ENCODE measurements at places on chromosomes 6 and 20.

DNA sequence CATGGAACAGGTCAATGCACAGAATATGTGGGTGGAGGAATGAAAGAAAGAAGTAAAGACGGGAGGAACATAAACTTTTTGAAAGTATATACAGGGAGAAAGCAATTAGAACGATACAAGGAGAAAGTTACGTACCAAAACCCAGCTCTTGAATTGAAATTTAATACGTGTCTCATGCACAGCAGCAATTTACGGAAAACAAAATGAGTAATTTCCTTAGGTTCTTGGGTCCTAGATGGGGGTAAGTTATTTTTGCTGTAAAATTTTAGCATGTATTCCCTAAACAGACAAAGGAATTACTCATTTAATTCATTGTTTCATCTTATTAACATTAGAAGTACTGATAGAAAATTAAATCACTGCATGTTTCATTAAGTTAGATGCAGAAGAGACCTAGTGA lies 75.8 kb downstream of the PDE10A start:
- DNase-seq: no peak

DNA sequence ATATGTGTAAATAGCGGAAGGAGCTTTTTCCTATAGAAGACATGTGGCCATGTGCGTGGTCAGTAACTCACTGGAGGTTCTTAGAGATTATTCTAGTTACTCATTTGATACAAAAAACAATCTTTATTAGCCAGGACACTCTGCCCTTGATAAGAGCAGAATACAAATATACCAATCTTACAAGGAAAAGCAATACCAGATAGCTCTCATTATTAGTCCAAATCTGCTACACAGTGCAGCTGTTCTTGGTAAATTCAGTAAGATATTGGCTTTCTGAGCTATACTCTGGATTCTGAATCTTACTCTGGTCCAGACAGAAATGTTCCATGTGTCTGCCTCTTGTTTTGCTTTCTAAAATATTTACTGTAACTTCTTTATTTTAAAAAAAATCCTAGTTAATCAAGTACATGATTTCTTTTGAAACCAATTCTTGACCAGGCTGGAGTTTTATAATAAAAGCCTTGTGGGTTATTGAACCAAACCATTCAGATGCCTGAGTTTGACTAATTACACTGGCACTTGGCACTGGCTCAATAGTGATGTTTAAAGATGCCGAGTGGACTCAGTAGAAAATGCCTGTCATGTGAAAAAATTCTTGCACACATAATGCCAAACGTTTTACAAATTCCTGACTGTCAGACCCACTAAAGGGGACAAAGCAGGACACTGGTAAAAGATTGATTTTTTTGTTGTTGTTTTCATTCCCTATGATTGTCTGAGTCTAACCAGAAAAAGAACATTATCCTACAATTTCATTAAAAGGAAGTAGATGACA lies 242.8 kb upstream of the TCF21 start:
- DNase-seq: no peak

DNA sequence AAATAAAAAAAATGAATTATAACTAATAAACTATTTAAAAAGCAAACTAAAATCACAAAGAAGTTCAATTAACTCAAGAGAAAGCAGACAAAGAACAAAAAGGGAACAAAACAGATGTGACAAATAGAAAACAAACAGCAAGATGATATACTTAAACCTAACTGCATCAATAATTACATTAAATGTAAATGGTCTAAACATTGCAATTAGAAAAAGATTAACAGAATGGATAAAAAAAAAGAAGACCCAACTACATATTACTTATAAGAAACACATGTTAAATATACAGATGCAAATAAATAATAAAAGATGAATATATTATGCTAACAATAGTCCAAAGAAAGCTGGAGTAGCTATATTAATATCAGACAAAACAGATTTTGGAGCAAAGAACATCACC lies 35.1 kb upstream of the RAB22A start:
- DNase-seq: no peak

GRCh38 chr6:36791085-36791484 lies 48.2 kb downstream of the CPNE5 start:
- no peak for DNase-seq

GRCh38 chr20:40056171-40056570 lies 632.9 kb downstream of the MAFB start:
- no peak for DNase-seq

GRCh38 chr6:109966299-109966698 lies 11.8 kb upstream of the GPR6 start:
- DNase-seq: no peak

- no peak for DNase-seq
Measured at GRCh38 chr20:40563296-40563950, 125.6 kb downstream of the MAFB start.

DNA sequence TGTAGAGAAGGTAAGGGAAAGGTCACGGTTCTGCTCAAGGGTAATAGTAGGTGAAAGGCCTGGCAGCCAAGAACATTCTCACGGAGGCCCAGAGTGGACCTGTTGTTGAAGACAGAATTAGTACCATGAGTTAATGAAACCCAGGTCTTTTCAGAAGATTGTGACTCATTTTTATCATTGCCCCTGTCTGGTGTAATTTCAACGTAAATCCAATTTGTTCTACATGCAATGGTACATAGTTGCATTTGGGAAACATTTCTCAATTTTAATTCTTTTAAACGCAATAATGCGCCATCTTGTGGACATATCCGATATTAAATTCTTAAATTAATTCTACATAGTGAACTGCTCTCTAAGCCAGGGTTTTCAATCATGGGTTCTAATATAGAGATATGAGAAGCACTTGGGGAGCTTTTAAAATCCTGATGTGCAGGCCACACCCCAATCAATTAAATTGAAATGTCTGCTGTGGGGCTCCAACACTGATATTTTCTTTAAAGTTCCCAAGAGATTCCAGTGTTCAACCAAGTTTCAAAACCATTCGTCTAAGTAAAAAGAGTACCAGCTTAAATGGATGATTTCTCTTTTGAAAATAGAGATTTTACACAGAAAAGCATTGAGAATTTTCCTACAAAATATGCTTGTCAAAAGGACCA lies 257.4 kb downstream of the PLCB1 start:
- no peak for DNase-seq

DNA sequence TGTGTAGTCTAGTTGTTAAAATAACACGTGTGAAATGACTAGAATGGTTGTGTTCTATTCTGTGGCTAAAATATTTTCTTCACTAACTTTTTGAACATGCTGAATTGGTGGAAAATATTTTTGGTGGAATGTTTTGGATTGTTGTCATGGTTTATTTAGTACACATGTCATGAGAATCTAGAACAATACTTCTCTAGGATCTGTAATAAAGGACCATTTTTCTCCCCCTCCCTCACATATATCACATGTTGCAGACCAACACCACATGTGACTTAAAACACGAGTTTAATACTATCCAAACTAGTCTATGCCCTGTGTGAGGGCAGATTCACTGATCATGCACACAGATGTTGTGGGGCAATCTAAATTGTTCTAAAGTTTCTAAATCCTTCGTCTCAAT lies 29.2 kb downstream of the FIG4 start:
- no peak for DNase-seq

- no peak for DNase-seq
Measured at GRCh38 chr6:125859727-125860126, 69.0 kb downstream of the NCOA7 start.

- no peak for DNase-seq
Measured at GRCh38 chr6:3266170-3266569, 7.4 kb downstream of the PSMG4 start.

DNA sequence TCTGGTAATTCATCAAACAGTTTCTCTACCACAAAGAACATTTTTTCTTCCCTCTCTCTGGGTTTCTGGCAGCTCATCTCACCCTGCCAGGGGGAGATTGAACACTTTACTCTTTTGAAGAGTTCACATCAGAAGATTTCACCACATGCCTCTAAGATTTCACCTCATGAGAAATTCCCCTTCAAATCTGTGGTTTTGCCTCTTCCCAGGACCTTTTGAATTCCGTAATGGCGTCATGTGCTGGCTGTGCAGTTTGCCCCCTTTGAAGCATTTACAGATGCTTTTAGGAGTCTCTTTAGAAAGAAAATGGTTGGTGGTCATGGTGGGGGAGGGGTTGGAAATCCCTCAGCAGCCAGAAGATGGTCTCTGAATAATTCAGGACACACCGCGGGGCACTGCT lies 486.1 kb downstream of the QKI start:
- DNase-seq: no peak

DNA sequence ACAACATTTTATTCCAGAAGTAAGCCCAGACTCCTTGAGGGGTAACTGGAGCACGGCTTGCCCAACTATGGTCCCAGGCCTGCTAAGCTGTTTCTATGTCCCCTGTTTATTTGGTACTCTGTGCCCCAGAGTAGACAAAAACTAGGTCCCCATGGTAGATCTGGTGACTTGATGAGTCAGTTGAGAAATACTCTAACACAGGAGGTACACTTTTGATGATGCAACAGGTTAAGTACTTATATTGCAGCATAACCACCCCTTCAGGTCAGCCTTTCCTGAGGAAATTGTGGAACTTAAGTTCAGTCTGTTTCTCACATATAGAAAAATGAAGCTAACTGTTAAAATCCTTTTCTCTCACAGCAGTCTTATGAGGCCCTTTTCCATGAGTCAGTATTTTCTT lies 19.6 kb downstream of the TTPAL start:
- DNase-seq: no peak

DNA sequence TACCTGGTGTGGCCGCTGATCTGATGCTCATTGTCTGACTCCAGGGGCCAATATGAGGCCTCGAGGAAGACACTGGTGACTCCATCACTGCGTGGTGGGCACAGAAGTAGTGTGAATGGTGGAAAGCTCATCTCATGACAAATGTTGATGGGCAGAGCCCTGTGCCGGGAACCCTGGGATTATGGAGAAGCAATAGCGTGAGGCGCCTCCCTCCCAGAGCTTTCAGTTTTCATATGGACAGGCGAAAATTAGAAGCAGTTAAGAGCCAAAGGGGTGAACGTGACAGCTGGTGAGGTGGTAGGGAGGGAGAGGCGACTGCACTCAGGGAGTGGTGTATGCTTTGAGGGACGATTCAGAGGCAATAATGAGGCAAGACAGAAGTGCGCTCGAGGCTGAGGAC lies 39.3 kb upstream of the TTPAL start:
- no peak for DNase-seq

- DNase-seq: no peak
Measured at GRCh38 chr6:142413111-142413510, 111.3 kb downstream of the ADGRG6 start.

GRCh38 chr6:97572943-97573342 lies 289.9 kb upstream of the MMS22L start:
- DNase-seq: no peak

- no peak for DNase-seq
Measured at GRCh38 chr6:81534934-81535465, 217.5 kb downstream of the TENT5A start.

GRCh38 chr6:7058250-7058923 lies 49.4 kb upstream of the RREB1 start:
- DNase-seq: no peak

DNA sequence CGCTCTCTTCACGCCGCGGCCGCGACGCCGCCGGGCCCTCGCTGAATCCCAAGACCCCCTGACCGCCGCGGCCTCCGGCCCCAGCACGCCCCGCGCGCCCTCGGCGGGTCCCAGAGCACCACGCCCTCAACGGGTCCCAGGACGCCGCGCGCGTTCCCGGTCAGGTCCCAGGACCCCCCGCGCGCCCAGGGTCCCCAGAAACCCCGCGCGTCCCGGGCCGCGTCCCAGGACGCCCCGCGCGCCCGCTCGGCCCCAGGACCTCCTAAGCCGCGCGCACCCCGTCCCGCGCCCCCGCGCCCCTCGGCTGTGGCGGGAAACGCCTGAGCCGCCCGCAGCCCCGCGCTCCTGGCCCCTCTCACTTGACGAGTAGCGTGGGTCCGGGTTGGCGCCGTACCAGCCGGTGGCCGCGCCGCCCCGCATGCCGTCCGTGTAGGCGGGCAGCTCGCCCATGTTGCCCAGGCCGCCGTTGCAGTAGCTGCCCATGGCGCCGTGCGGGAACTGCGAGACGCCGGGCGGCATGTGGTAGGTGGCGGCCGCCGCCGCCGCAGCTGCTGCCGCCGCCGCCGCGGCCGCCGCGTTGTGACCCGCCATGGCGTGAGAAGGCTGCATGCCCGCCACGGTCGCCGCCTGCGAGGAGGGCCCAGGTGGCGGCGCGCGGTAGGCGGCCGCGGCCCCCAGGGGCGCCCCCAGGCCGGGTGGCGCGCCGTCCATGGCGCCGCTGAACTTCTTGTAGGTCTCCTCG lies 556 bp downstream of the NKX2-4 start:
- no peak for DNase-seq

GRCh38 chr6:158131926-158132325 lies 36.1 kb downstream of the SERAC1 start:
- no peak for DNase-seq

DNA sequence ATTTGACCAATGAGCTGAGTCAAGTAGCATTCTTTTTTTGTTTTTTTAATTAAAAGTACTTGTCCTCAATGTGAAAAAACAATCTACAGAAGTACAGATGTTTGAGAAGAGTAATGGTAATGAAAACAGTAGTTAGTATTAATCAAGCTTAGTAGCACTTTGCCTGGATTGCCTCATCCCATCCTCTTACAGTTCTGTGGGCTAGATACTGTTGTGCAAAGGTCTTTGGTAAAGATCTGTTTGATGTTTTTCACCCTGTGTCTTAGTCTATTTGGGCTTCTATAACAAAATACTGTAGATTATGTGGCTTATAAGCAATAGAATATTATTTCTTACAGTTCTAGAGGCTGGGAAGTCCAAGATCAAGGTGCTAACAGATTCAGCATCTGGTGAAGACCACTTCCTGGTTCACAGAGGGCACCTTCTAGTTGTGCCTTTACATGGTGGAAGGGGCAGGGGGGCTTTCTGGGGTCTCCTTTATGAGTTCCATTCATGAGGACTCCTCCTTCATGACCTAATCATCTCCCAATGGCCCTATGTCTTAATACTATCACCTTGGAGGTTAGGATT lies 84.3 kb downstream of the SHLD1 start:
- no peak for DNase-seq

GRCh38 chr20:6651561-6651960 lies 115.9 kb upstream of the BMP2 start:
- no peak for DNase-seq

- DNase-seq: no peak
Measured at GRCh38 chr6:146026873-146027272, 2.0 kb upstream of the GRM1 start.

- no peak for DNase-seq
Measured at GRCh38 chr20:44756011-44756688, 10.5 kb downstream of the KCNK15 start.

DNA sequence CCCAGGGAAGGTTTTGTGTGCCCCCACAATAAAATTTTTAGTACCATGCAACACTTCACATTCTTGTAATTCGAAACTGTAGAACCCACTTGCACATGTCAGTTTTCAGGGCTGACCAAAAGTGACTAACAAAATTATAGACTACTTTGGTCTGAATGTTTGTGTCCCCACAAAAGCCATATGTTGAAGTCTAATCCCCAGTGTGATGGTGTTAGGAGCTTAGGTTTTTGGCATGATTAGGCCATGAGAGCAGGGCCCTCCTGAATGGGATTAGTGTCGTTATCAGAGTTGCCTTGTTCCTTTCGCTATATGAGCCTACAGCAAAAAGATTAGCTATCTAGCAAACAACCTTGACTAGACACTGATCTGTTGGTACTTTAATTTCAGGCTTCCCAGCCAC lies 49.0 kb upstream of the TENT5A start:
- DNase-seq: no peak
